Right atrium auricular region (tissue), 2 donors: ENCODE measurements at places on chromosomes 7 and 10. TPM values are rescaled to one million over a fixed set of nuclear protein-coding genes. Genes with fewer than 3 reads are reported as not detected.

DNA sequence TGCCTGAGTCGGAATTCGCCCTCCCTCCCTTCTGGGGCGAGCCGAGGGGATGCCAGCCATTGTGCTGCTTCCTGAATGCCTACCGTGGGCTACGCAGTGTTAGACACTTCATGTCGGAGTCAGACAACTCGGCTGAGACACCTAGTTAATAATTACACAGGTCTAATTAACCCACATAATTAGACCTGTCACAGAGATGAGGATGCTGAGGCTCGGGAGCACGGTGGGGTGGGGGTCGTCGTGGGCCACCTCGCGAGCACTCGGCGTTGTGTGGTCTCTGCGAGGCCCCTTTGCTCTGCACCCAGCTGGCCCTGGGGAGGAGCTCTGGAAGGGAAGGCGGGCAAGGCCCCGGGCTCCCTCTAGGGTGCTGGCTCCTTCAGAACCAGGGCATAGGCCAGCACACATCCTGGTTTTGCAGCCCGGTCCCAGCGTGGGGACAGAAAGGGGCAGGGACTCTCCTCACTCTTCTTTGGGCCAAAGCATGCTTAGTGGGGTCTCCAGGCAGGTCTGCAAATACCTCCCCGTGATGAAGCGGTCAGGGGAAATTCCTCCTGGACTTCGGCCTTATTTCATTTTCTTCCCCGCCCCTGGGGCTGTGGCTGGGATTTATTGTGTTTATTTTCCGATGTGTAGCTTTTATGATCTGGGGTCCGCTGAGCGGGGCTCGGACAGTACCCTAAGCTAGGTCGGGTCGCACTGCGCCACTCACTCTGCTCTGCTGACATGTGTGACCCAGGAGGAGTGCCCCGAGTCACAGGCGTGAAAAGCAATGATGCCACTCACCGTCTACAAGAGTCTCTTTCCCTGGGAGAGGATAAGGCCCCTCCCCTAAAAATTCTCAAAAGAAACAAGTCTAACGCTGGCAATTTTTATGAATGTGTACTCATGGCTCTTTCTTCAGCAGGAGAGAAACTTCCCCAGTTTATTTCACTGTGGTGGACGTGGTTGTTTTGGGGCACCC lies 4.9 kb upstream of the FOXL3 start:
- peaks cover 8% of the 10 kb centered on the region for H3K4me1 ChIP-seq
- peaks cover 8% of the 10 kb centered on the region for H3K27me3 ChIP-seq
- H3K27ac ChIP-seq, result no peak overlapping the region
- no peak for DNase-seq
- H3K4me3 ChIP-seq, result no peak overlapping the region

- H3K27ac ChIP-seq, result peak overlapping the region; percentile 64
- H3K4me3 ChIP-seq, result no peak overlapping the region
- no peaks in the 10 kb centered on the region for H3K27me3 ChIP-seq
- H3K4me1 ChIP-seq, result peaks cover 52% of the 10 kb centered on the region
Measured at GRCh38 chr10:101841826-101842225, 1.8 kb downstream of the KCNIP2 start.

DNA sequence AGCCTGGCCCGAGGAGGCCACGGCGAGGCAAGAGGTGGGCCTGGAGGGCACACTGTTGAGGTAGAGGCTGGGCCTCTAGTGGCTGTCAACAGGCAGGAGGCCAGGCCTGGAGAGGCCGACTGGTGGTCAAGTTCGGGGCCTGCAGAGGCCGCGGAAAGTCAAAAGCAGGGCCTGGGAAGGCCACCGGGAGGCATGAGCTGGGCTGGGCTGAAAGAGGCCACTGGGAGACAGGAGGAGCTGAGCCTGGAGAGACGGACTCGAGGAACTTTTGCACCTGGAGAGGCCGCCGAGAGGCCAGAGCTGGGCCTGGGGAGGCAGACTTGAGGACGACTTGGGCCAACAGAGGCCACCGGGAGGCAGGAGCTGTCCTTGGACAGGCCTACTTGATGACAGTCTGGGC lies 321.2 kb downstream of the ZNF479 start:
- no peaks in the 10 kb centered on the region for H3K27me3 ChIP-seq
- H3K27ac ChIP-seq, result no peak overlapping the region
- H3K4me1 ChIP-seq, result no peaks in the 10 kb centered on the region

GRCh38 chr10:60334991-60335390 lies 54.7 kb downstream of the ANK3 start:
- no peak overlapping the region for H3K4me3 ChIP-seq
- no peaks in the 10 kb centered on the region for H3K36me3 ChIP-seq
- H3K4me1 ChIP-seq, result no peaks in the 10 kb centered on the region
- H3K27me3 ChIP-seq, result no peaks in the 10 kb centered on the region
- H3K27ac ChIP-seq, result no peak overlapping the region

DNA sequence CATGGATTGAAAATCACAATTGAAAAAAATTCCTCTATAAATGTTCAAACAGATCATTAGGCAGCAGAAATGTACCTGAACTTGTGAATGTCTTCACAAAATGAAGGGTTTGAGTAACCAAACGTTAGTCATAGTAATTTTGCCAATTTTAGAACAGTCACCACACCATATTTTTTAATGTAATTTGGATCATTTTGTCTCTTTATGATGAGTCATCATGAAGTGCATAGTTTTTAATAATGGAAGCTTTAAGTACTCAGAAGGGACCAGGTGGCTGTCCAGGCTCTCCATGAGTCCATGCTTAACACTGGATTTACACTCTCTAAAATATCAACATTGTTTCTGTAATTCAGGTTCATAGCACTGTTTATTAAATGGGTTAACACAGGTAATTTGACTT lies 219.2 kb downstream of the ETV1 start:
- no peak overlapping the region for H3K4me3 ChIP-seq
- no peak for DNase-seq
- H3K27ac ChIP-seq, result no peak overlapping the region
- no peaks in the 10 kb centered on the region for H3K27me3 ChIP-seq
- H3K4me1 ChIP-seq, result no peaks in the 10 kb centered on the region
- no peaks in the 10 kb centered on the region for H3K36me3 ChIP-seq

- no peak overlapping the region for H3K27ac ChIP-seq
- no peak overlapping the region for H3K4me3 ChIP-seq
- H3K27me3 ChIP-seq, result no peaks in the 10 kb centered on the region
- no peaks in the 10 kb centered on the region for H3K36me3 ChIP-seq
- DNase-seq, result no peak
Measured at GRCh38 chr7:124452186-124452585, 313.4 kb downstream of the GPR37 start.

GRCh38 chr10:76358743-76359395 lies 927.4 kb downstream of the LRMDA start:
- no peak overlapping the region for H3K4me3 ChIP-seq
- H3K4me1 ChIP-seq, result peaks cover 6% of the 10 kb centered on the region
- H3K36me3 ChIP-seq, result no peaks in the 10 kb centered on the region
- H3K27me3 ChIP-seq, result no peaks in the 10 kb centered on the region
- DNase-seq, result no peak
- no peak overlapping the region for H3K27ac ChIP-seq

GRCh38 chr10:80632742-80633141 lies 95.0 kb downstream of the SH2D4B start:
- no peaks in the 10 kb centered on the region for H3K27me3 ChIP-seq
- H3K4me1 ChIP-seq, result no peaks in the 10 kb centered on the region
- H3K36me3 ChIP-seq, result no peaks in the 10 kb centered on the region
- DNase-seq, result no peak
- H3K27ac ChIP-seq, result no peak overlapping the region

DNA sequence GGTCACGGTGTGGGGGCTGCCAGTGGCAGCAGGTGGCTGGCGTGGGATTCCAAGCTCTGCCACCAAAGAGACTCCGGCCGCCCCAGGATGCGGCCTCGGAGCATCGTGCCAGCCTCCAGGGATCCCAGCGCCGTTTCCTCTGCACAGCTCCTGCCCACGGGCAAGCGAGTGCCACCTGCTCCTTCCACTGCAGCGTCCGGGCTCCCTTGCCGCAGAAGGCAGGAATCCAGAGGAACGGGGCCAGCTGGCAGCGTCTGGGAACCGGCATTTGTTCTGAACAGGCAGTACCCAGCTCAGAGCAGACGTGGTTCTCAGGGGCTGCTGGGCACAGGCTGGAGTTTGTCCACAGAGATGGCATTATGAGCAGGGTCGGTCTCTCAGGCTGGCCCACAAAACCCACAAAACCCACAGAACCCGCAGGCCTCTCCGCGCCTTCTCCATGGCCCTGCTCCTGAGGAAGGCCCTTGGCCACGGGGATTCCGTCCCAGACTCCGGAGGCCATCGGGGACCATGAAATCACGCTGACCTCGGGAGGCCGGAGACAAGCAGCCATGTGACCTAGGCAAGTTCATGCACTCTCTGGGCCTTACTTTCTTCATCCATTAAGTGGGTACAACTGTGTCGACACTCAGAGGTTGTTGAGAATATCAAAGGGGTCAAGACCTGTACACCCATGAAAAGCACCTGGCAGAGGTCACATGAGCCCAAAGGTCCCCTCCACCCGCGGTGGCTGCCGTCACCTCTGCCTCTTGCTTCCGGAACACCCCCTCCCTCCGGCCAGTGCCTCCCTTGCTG lies 72.1 kb upstream of the TNRC18 start:
- H3K4me1 ChIP-seq, result no peaks in the 10 kb centered on the region
- DNase-seq, result peak; percentile 75
- no peak overlapping the region for H3K4me3 ChIP-seq
- peak overlapping the region; percentile 90 for H3K27ac ChIP-seq
- peaks cover 8% of the 10 kb centered on the region for H3K36me3 ChIP-seq
- H3K27me3 ChIP-seq, result no peaks in the 10 kb centered on the region

DNA sequence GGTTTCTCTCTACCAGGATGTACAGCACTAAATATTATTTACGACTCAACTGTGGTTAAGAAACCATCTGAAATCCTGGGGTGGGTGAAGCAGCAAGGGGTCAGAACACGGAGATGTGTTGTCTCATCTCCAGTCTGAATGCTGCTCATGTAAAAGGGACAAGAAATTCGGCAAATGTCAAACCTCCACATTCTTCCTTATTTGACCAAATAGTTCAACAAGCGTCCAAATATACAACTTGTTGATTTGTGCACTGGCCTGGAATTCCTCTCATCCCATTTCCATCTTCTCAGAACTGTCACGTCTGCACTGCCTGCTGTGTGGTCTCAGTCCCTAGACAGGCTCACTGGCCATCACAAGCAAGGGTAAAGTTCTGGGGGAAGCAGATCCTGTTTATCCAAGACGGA lies 520.0 kb downstream of the PARD3 start:
- H3K4me3 ChIP-seq, result no peak overlapping the region
- no peak overlapping the region for H3K27ac ChIP-seq
- no peak for DNase-seq
- H3K36me3 ChIP-seq, result no peaks in the 10 kb centered on the region

DNA sequence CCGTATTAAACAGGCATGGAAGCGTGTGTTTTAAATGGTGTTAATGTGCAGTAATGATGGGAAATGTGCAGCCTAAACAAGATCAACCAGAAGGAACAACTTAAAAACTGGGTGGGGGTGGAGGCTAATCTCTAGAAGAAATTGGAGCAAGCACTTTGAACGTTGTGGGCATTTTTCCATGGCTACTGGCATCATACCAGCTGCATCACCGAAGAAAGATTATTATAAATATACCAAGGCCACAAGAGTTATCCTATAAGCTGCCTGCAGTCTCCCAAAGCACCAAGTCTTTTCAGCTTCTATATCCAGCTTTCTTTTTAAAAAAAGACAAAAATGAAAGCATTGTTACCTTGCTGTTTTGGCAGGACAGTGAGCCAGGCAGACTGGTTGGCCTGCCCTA lies 79.9 kb downstream of the FGFR2 start:
- no peaks in the 10 kb centered on the region for H3K4me1 ChIP-seq
- no peak overlapping the region for H3K4me3 ChIP-seq
- H3K27ac ChIP-seq, result no peak overlapping the region
- no peaks in the 10 kb centered on the region for H3K27me3 ChIP-seq
- DNase-seq, result no peak

- H3K4me3 ChIP-seq, result no peak overlapping the region
- H3K27me3 ChIP-seq, result no peaks in the 10 kb centered on the region
- no peaks in the 10 kb centered on the region for H3K4me1 ChIP-seq
Measured at GRCh38 chr10:35236739-35237138, 99.6 kb upstream of the CCNY start.

- no peaks in the 10 kb centered on the region for H3K36me3 ChIP-seq
- no peaks in the 10 kb centered on the region for H3K27me3 ChIP-seq
- no peak overlapping the region for H3K27ac ChIP-seq
- H3K4me1 ChIP-seq, result no peaks in the 10 kb centered on the region
- H3K4me3 ChIP-seq, result no peak overlapping the region
Measured at GRCh38 chr7:38751416-38751815, 120.2 kb upstream of the AMPH start.

GRCh38 chr10:2020836-2021235 lies 283.5 kb upstream of the ADARB2 start:
- no peak for DNase-seq
- no peaks in the 10 kb centered on the region for H3K36me3 ChIP-seq
- H3K4me3 ChIP-seq, result no peak overlapping the region
- no peak overlapping the region for H3K27ac ChIP-seq

GRCh38 chr10:91242940-91243339 lies 22.5 kb downstream of the PCGF5 start:
- H3K27me3 ChIP-seq, result no peaks in the 10 kb centered on the region
- H3K36me3 ChIP-seq, result no peaks in the 10 kb centered on the region
- DNase-seq, result no peak
- H3K4me1 ChIP-seq, result no peaks in the 10 kb centered on the region
- H3K4me3 ChIP-seq, result no peak overlapping the region
- H3K27ac ChIP-seq, result no peak overlapping the region

DNA sequence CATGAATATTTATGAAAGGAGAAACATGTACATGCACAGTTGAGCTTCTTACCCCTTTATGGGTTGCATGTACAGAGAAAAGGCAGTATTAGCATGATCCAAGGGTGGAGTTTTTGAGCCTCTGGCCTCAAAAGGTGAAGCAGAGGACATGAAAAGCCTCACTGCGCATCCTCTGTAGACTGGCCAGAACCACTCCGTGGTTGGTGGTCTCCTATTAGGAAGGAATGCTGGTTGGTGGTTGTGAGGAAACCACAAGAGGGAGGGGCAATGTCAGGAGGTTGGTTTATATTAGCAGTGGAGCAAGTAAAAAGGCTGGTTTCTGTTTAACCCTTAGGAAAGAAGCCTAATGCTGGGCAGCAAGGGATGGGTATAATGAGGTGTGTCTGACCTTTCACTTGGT lies 37.5 kb downstream of the AHCYL2 start:
- no peak overlapping the region for H3K4me3 ChIP-seq
- H3K4me1 ChIP-seq, result no peaks in the 10 kb centered on the region
- H3K27me3 ChIP-seq, result no peaks in the 10 kb centered on the region

- no peaks in the 10 kb centered on the region for H3K36me3 ChIP-seq
- no peak overlapping the region for H3K4me3 ChIP-seq
- no peaks in the 10 kb centered on the region for H3K4me1 ChIP-seq
Measured at GRCh38 chr7:92685136-92686042, 95.2 kb upstream of the FAM133B start.

Gene GIMAP4
- 23.5 TPM for total RNA-seq

Gene PNLIP
- total RNA-seq, result not detected

Gene URGCP
- 26.4 TPM for total RNA-seq

Gene SPDYE2
- 0.16 TPM for total RNA-seq

Gene KLHL7
- 37.3 TPM for total RNA-seq

Gene CALHM1
- total RNA-seq, result not detected

Gene CFTR
- total RNA-seq, result 1.3 TPM

Gene PAPOLB
- 0.28 TPM for total RNA-seq

Gene PDK4
- total RNA-seq, result 337 TPM

Gene SFXN2
- total RNA-seq, result 0.59 TPM
